ENCODE measurements at places on chromosomes 4 and X.

DNA sequence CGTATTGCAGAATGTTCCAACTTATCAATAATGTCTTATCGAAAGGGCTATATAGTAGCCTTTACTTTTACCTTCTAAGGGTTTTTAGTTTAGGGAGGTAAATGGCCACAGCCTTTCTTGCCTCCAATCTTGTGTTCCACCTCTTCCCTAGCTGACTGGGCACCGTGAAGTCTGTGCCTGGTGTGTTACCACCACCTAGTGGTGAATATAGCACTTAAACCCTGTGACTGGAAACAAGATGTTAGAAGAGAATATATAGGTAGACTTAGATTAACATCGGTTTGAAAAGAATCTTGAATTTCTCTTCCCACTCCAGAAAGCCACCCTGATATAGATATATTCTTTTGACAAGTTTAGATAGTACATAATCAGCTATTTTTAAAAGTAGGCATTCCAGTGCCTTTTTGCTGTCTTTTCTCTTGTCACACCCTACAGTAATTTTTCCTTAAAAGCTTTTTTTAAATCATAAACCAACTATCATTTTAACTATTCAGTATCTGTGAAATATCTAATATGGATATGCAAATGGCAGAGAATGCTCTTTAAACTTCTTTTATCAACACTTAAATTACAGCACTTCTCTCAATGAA lies 27.8 kb upstream of the ADH7 start:
- no peaks in the 10 kb centered on the region for H3K4me1 ChIP-seq
- peaks cover 10% of the 10 kb centered on the region for H3K27me3 ChIP-seq
- no peaks in the 10 kb centered on the region for H3K36me3 ChIP-seq
- no peak for DNase-seq

DNA sequence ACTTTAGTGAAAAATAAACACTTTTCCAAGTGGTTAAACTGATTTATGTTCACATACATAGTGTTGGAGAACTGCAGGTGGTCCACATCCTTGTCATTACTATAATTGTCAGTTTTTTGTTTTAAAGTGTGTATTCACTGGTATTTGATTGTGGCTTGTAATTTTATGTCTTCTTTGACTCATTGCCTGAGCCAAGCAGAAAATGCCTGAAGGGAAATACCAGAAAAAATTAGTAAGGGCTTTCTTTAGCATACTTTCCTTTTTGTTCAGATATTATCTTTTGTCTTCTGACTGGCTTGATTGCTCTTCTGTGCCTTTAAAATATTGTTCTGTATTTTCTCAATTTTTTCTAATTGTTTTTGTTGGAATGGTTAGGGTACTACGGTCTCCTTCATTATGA lies 981.3 kb downstream of the C4orf33 start:
- H3K4me3 ChIP-seq: no peak overlapping the region
- DNase-seq: no peak
- no peak overlapping the region for H3K27ac ChIP-seq

- H3K4me3 ChIP-seq: no peak overlapping the region
- DNase-seq: no peak
- peaks cover 3% of the 10 kb centered on the region for H3K27me3 ChIP-seq
- H3K36me3 ChIP-seq: no peaks in the 10 kb centered on the region
Measured at GRCh38 chr4:182680234-182680653, 236.9 kb downstream of the DCTD start.

GRCh38 chrX:2468261-2469195 lies 32.2 kb downstream of the DHRSX start:
- peaks cover 9% of the 10 kb centered on the region for H3K36me3 ChIP-seq
- H3K4me1 ChIP-seq: no peaks in the 10 kb centered on the region

DNA sequence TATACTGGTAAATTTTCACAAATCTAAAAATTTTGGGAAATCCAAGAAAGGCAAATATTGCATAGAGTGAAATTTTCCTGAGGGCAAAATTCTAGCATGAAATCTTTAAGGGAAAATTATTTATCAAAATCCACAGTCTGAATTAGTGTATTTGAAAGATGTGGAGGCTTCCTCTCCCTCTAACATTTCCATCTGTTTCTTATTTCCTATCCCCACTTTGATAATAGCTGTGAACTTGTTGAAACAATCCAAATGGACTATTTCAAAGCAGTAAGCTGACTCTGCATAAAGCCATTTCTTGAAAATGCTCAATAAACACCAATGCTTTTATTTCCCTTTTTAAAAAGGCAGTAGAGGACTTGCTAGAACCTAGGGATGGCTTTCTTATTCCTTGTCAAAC lies 107.3 kb upstream of the PABPC4L start:
- H3K4me1 ChIP-seq: no peaks in the 10 kb centered on the region
- no peak overlapping the region for H3K4me3 ChIP-seq
- no peak overlapping the region for H3K27ac ChIP-seq
- H3K36me3 ChIP-seq: no peaks in the 10 kb centered on the region
- no peak for DNase-seq
- no peaks in the 10 kb centered on the region for H3K27me3 ChIP-seq

DNA sequence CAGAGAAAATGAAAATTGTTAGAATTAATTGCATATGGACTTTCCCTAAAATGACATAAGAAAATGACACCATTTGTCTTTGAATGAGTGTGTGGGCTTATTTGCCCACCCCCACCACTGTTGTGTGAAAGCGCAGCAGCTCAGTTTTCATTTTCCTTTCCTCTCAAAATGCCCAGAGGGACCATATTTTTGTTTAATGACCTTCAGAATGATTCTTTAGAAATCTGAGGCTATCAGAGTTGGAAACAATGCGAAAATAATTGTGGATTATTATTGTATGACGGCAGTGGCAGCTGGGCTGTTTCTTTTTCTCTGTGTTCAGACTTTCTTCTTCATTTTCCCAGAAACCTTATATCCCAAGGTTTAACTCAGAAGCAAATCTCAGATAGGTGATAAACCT lies 44.6 kb upstream of the TEX13A start:
- no peak for DNase-seq
- no peaks in the 10 kb centered on the region for H3K27me3 ChIP-seq
- H3K36me3 ChIP-seq: no peaks in the 10 kb centered on the region
- no peak overlapping the region for H3K4me3 ChIP-seq
- no peak overlapping the region for H3K27ac ChIP-seq

DNA sequence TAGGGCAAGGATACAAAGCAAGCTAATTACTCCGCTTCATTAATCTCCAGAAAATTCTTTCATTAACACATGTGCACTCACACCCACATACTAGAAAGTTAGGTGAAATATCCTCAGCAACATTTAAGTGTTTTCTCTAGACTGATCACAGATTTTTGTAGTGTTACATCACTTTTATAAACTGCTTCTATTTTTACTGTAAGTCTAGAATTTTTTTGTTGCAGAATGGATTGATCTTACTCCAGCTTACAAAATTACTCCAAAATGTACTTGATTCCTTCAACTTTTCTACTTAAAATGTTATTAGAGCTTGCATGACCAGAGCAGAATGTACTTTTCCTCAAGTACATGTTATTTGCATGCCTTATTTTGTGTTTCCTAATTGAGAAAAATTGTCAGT lies 2325.2 kb downstream of the PCDH7 start:
- no peak overlapping the region for H3K27ac ChIP-seq
- no peaks in the 10 kb centered on the region for H3K36me3 ChIP-seq
- H3K4me1 ChIP-seq: no peaks in the 10 kb centered on the region

GRCh38 chr4:4759232-4759631 lies 100.2 kb upstream of the MSX1 start:
- DNase-seq: no peak
- H3K27me3 ChIP-seq: peaks cover 11% of the 10 kb centered on the region
- H3K27ac ChIP-seq: no peak overlapping the region
- no peaks in the 10 kb centered on the region for H3K36me3 ChIP-seq

DNA sequence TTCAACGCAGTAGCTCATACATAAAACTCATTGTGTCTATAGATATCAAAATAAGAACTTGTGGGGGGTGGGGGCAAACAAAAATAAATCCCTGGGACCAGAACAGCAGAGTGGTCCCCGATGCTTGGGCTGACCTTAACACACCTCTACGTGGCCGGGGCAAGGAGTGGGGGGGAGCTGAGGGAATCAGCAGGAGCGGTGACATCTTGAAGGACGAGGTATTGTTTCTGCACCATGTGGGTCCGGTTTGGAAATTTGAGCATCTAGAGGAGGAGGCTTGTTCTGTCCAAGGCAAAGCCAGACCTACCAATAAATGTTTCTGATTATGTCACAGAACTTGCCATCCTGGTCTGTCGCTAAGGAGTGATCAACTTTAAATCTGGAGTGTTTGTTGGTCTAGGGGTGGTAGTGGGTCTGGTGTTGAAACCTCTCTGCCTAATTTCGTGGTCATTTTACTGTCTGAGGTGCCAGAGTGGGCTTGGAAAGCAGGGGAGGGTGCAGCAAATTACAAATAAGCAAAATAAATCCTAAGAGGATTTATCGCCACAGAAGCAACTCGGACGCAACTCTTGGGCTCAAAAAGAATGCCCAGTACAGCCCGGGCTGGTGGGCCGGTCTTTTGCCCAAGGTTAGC lies 774 bp upstream of the RAPGEF2 start:
- no peak for DNase-seq
- H3K4me1 ChIP-seq: peaks cover 32% of the 10 kb centered on the region
- no peaks in the 10 kb centered on the region for H3K36me3 ChIP-seq
- H3K27me3 ChIP-seq: peaks cover 5% of the 10 kb centered on the region

DNA sequence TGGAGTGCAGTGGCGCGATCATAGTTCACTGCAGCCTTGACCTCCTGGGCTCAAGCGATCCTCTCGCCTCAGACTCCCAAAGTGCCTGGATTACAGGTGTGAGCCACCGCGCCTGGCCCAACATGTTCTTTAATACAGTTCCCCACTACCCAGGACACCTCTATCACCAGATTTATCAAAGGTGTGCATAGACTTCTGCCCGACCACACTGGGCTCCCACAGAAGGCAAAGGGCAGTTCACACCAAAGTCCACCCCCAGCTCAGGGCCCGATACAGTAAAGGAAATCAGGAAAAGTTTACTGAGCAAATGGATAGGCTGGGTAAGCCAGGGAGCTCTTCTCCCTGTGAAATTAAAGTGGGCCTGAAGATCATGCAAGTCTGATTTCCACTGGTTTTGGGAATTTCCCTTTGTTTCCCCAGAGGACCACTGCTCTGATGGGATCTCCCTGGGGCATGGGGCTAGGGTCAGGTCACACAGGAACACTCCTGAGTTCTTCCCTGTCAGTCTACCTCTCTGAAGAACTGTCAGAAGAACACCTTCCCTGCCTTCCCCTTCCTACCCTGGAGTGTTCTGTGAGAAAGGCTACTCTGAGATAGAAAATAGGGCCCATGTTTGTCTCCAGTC lies 17.7 kb upstream of the PIM2 start:
- peak overlapping the region; percentile 77 for H3K4me3 ChIP-seq
- peak overlapping the region; percentile 98 for H3K27ac ChIP-seq
- no peak for DNase-seq
- H3K27me3 ChIP-seq: no peaks in the 10 kb centered on the region

- no peak overlapping the region for H3K27ac ChIP-seq
- DNase-seq: no peak
- H3K36me3 ChIP-seq: no peaks in the 10 kb centered on the region
- H3K27me3 ChIP-seq: peaks cover 8% of the 10 kb centered on the region
- no peak overlapping the region for H3K4me3 ChIP-seq
- no peaks in the 10 kb centered on the region for H3K4me1 ChIP-seq
Measured at GRCh38 chr4:153939570-153939969, 150.7 kb upstream of the SFRP2 start.

- H3K4me1 ChIP-seq: no peaks in the 10 kb centered on the region
- H3K27ac ChIP-seq: no peak overlapping the region
- H3K36me3 ChIP-seq: no peaks in the 10 kb centered on the region
Measured at GRCh38 chrX:122850326-122850725, 333.8 kb upstream of the GRIA3 start.

- peak overlapping the region; percentile 75 for H3K27ac ChIP-seq
- peaks cover 21% of the 10 kb centered on the region for H3K4me1 ChIP-seq
- no peak for DNase-seq
- H3K36me3 ChIP-seq: peaks cover 71% of the 10 kb centered on the region
Measured at GRCh38 chrX:16855363-16856075, 14.6 kb downstream of the RBBP7 start.

DNA sequence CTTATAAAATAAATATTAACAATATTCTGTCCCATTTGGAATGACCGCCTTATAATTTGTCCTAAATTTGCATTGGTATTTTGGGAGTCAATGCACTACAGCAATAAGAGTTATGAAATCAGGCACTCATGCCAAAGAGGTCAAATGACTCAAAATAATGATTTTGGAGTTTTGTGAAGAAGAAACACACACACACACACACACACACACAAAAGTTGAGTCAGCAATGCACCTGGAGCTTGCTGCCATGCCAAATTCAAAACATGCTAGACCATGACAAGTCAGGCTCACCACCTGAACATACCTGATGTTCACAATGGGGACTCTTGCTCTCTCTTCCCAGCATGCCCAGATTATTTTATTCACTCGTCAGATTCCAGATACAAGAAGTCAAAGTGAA lies 56.7 kb downstream of the PROM1 start:
- H3K4me3 ChIP-seq: no peak overlapping the region
- H3K36me3 ChIP-seq: no peaks in the 10 kb centered on the region
- DNase-seq: no peak
- H3K27me3 ChIP-seq: peaks cover 6% of the 10 kb centered on the region

DNA sequence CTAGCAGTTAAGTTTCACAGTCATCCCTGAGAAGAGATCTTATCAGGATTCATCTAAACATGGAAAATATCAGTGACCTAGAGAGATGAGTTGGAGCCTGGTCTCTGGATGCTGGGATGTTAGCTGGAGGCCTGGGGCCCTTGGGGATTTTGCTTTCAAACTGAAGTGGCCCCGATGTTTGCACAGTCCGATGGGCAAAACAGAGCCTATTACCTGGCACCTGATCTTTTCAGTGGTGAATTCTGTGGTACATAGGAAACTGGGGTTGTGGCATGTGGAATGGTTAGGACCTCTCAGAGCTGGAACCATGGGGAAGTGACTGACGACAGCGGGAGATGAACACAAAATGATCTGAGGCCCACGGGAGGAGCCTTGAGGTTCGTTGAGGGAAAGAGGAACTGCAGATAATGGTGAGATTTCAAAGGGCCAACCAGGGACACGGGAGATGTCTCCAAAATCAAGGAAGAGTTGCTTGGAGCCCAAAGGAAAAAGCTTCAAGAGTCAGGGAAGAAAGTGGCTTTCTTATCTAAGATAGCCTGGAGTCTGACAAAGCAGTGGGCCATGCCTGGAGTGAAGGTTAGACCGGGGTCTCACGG lies 17.8 kb upstream of the TENM3 start:
- H3K4me1 ChIP-seq: no peaks in the 10 kb centered on the region
- H3K27ac ChIP-seq: no peak overlapping the region
- no peaks in the 10 kb centered on the region for H3K36me3 ChIP-seq
- H3K27me3 ChIP-seq: no peaks in the 10 kb centered on the region

- no peak overlapping the region for H3K4me3 ChIP-seq
- no peaks in the 10 kb centered on the region for H3K4me1 ChIP-seq
- H3K36me3 ChIP-seq: no peaks in the 10 kb centered on the region
- H3K27ac ChIP-seq: no peak overlapping the region
- peaks cover 6% of the 10 kb centered on the region for H3K27me3 ChIP-seq
- no peak for DNase-seq
Measured at GRCh38 chr4:8341691-8342090, 72.1 kb downstream of the HTRA3 start.

Measured in activated B cell treated with CpG ODN at 0.5 μM for 24 hours (primary cell).